Glomerular endothelial cell (primary cell): ENCODE measurements at places on chromosomes 16 and 17.

GRCh38 chr16:26710450-26710849 is 356.3 kb upstream of the C16orf82 start:
- no peak for DNase-seq

DNA sequence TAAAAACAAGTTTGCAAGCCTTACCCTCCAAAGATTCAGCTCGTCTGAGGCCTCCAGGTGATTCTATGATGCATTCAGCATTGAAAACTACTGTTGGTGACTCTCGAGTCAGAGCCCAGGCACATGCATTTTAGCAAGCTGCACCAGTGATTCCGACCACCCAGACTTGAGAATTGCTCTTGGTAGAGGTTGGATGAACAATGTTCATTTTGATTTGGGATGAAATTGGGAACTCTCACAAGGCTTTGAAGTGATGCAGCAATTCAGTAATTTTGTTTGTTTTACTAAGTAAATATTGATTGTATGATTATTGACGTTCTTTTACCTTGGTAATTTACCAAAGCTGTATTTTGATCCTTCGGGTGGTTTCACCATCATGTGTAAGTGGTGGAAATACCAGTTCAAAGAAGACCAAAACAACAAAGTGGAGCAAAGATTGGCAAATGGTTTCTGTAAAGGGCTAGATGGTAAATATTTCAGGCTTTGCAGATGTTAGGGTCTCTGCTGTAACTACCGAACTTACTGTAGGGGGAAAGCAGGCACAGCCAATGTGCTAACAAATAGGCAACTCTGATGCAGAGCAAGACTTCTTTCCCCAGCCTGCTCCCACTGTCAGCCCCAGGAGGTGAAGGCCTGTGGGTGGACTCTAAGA is 11.8 kb downstream of the ALDH3A2 start:
- DNase-seq, result no peak

- no peak for DNase-seq
Measured at GRCh38 chr16:67544844-67545664, 16.4 kb downstream of the RIPOR1 start.

DNA sequence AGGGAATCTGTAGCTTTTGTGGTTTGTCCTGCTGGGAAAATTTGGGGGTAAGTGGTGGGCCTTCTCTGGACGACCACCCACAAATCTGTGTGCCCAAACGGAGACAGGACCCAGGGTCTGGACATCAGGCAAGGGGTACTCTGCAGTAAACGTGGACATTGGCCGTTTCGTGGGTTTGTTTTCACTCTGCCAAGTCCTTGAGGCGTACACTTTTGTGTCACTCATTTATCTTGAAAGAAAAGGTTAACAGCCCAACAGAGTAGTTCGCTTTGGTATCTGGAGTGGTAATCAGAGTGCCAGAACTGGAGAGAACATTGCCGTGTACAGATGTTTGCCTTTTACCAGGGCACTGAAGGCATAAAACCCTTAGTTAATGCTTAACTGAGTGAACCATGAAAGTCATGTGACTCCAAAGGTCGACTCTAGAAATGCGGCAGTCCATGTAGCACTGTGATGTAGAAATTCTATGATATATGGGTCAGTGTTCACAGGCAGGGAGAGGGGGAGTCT is 15.4 kb downstream of the NAA60 start:
- no peak for DNase-seq

DNA sequence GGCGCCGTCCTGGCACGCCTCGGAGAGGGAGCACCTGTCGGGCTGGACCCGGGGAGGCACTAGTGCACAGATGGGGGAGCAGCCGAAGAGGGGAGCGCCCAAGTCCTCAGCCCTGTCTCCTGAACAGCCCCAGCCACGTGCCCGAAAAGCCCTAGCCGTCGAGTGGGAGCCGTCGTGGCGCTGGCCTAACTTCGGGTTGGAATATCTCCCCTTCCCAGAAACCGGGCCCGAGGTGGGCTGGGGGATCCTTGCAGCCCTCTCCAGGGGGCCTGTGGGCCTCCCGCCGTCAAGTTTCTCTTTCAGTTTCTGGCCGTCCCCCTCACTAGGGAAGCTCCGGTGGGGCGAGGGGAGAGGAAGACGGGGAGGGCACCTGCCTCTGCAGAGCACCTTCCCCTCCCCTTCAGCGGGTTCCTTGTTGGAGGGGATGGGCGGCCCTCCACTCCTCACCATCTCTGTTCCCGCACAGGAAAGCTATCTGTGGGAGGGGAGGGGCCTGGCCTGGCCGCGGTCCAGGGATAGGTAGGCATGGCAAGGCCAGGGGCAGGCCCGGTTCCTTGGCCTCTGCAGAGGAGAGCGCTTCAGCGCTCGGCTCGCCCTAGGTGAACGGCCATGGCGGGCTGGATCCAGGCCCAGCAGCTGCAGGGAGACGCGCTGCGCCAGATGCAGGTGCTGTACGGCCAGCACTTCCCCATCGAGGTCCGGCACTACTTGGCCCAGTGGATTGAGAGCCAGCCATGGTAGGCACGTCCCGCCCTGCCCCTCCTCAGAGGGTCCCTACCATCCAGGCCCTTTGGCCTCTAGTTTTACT is 709 bp downstream of the STAT5A start:
- no peak for DNase-seq

GRCh38 chr17:57124053-57124452 is 39.0 kb downstream of the AKAP1 start:
- no peak for DNase-seq

- DNase-seq, result no peak
Measured at GRCh38 chr16:86579268-86580062, 1.1 kb downstream of the FOXL1 start.

DNA sequence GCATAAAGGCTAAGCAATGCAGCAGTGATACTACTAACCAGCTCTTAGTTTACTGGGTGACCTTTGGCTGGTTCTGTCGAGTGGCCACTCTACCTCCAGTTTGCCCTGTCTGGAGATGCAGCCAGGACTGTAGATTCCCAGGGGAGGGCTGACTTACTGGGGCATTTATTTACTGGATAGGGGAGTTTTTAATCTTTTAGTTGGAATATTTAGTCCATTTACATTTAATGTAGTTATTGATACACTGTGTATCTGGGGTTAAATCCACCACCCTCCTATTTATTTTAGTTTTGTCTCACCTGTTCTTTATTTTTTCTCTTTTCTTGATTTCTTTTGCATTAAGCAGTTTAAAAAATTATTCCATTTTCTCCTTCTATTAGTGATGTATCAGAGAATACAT is 112.9 kb downstream of the RPTOR start:
- no peak for DNase-seq
